GM23338 (cell line): ENCODE measurements at places on chromosomes 6 and 20. TPM values are rescaled to one million over a fixed set of nuclear protein-coding genes. Genes with fewer than 3 reads are reported as not detected.

The PDYN gene
- polyA plus RNA-seq, result 0.21 and 0.33 TPM in 2 replicates

The SASH1 gene
- 7.4 and 8.2 TPM in 2 replicates for polyA plus RNA-seq

The GRM4 gene
- 7.0 and 8.7 TPM in 2 replicates for polyA plus RNA-seq

The ID1 gene
- polyA plus RNA-seq, result 221 and 224 TPM in 2 replicates

The ERGIC3 gene
- 139 and 155 TPM in 2 replicates for polyA plus RNA-seq

The MROH8 gene
- polyA plus RNA-seq, result 0.50 and 0.68 TPM in 2 replicates

The SYCP2L gene
- 8.5 and 10.5 TPM in 2 replicates for polyA plus RNA-seq

The XKR7 gene
- polyA plus RNA-seq, result 0.61 and 0.64 TPM in 2 replicates

The OR2J1 gene
- polyA plus RNA-seq, result not detected in 2 replicates
